ENCODE measurements at places on chromosomes 6 and 20.

DNA sequence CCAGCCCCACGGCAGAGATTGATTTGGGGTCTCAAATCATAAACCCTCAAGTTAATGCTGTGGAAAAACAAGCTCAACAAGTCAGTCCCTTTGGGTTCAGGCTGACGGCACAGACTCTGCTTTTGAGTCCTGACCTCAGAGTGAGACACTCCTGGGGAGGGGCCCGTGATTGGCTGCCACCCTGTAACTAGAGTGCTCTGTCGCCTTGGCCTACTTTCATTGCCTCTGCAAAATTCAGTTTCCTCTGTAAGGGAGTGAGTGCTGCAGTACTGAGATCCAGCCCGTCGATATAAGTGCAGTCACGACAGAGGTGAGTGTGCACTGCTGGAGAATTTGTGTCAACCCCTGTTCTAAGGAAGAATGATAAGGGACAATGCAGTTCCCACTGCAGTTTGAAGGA, 105.6 kb downstream of the ANKS1A start:
- no peak for DNase-seq

GRCh38 chr6:77011929-77012545, 451.3 kb downstream of the HTR1B start:
- DNase-seq: no peak

DNA sequence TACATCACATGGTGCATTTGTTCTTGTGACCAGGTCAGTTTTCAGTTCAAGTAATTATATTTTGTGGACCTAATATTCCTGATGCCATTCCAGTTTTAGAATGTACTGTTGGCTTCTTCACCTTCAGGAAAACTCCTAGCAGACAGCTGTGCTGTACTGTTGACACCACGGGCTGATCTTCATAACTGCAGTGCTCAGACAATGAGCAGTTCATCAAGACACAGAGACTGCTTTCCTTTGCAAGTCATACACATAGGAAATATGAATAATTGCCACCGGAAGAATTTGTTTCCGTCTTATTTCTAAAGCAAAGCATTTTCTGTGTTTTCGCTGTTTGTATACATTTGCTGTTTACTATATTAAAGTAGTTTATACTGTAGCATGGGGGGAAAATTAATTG, 89.8 kb downstream of the C6orf118 start:
- DNase-seq: no peak

- no peak for DNase-seq
Observed at GRCh38 chr6:132499757-132500156, 13.2 kb downstream of the STX7 start.

GRCh38 chr6:158184608-158185007, 16.5 kb downstream of the GTF2H5 start:
- no peak for DNase-seq

GRCh38 chr6:42173101-42173500, at the start of gene GUCA1A:
Gene GUCA1A (plus strand): TSS chr6:42173364. CDS start chr6:42173614, 250 bp downstream.
- DNase-seq: no peak

- DNase-seq: no peak
Observed at GRCh38 chr6:252775-253535, 39.3 kb upstream of the DUSP22 start.

- DNase-seq: no peak
Observed at GRCh38 chr6:141437685-141438084, 695.0 kb upstream of the GJE1 start.

- DNase-seq: no peak
Observed at GRCh38 chr6:16136091-16136490, 7.2 kb downstream of the MYLIP start.

- DNase-seq: no peak
Observed at GRCh38 chr6:30184417-30185031, 21.2 kb downstream of the TRIM15 start.

GRCh38 chr6:79782792-79783580, 151.9 kb downstream of the SH3BGRL2 start:
- DNase-seq: no peak

GRCh38 chr6:87914637-87915395, 132.8 kb upstream of the SPACA1 start:
- no peak for DNase-seq

DNA sequence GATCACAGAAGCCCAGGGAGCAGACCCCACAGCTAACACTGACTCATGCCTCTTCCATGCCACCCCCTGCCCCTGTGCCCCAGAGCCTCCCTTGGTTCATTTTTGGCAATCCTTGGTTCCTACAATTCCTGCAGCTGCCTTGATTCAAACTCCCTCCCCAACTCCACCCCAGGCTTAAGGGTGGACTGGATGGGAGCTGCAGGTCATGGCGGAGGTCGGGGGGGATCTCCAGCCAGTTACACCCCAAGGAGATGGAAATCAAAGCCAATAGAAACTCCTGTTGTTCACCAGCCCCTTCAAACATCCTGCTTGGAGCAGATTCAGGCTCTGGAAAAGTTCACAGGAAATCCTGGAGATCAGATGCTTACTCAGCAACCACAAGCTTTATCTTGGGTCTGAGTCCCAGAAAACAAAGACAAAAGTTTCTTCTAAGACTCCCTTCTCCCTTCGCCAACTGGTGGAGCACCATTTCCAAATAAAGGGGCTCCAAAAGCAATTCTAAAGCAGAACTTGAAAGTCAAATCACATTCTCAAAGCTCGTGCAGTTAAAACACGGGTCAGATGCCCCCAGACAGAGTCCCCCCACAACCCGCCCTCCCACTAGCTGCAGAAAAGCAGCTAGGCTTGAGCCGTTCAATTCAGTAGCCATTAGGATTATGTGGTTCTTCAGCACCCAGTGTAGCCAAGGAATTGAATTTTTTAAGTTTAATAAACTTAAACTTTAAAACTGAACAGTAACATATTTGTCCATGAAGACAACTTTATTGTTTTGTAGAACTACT, 149.5 kb downstream of the ANKRD60 start:
- DNase-seq: peak; percentile 28

GRCh38 chr20:57672164-57672563, 37.7 kb downstream of the PMEPA1 start:
- DNase-seq: no peak

- no peak for DNase-seq
Observed at GRCh38 chr6:118808793-118809638, 84.9 kb upstream of the ASF1A start.

GRCh38 chr20:45337367-45338120, 10.7 kb downstream of the SDC4 start:
- DNase-seq: no peak

DNA sequence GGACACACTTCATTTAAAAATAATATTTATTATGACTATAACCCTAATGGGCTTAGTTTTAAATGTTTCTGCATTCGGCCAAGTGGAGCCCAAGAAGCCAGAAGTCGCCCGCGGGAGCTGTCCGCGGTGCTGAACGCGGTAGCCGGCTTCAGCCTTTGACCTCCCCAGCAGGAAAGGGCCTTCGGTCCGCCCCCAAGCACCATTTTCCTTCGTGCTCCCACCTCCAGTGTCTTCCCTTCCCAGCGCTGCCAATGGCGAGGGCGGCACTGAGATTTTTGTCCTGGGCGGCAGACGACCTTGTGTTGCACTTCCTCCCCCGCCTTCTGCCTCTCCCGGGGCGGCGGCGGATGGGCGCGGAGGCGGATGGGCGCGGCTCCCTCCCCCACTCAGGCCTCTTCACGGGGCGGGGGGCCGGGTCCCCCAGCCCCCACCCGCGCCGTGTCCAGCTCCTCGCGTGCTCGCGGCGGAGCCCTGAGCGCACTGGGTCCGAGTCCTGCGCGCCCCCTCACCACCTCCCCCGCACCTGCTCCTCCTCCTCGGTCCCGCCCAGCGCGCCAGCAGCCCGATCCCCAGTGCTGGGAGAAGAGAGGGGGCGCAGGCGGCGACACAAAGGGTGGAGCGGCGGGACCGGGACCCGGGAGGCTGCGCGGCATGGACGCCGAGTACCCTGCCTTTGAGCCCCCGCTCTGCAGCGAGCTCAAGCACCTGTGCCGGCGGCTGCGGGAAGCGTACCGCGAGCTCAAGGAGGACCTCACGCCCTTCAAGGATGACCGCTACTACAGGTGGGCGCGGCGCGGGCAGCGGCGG, 23.6 kb upstream of the TMEM181 start:
- peak; percentile 67 for DNase-seq

DNA sequence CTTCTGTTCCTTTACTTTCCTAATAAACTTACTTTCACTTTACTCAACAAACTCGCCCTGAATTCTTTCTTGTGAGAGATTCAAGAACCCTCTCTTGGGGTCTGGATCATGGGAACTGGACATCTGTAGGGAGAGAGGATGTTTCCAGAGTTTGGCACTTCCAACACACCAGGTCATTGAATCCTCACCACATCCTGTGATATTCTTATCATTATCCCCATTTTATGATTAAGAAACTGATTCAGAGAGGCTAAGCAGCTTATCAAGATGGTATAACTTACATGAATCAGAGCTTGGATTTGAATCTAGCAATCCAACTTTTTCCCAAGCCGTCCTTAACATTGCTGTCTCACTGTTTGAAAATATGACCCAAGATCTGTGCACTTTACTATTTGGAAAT, 15.5 kb downstream of the PPIL6 start:
- DNase-seq: no peak
